Amygdala (tissue), 56 donors: ENCODE measurements at places on chromosomes 2 and 18.

DNA sequence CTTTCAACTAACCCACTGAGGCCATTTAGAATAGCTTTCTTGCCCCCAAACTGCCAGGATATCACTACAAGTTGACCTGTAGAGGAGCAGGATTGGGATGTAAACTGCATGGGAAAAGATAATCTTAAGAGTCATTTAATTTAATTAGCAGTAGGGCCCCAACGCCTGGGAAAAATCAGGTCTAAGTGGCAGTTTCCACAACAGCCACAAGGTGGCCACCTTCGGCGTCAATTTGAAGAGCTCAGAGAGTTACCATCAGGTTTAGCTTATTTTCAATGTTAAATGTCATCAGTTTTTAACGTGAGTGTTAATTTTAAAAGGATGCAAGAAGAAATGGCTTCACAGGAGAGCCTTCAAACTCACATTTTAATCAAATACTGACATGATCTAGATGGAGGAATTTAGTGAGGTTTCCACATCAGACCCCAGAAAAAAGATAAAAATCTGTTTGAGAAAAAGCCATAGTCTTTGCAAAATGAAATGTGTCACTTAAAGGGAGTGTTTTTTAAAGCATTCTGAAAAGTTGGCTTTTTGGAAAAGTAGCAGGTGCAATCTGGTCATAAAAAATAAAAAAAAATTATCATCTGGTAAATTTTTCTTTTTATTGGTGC is 77.3 kb upstream of the UPP2 start:
- peak; percentile 10 for DNase-seq

DNA sequence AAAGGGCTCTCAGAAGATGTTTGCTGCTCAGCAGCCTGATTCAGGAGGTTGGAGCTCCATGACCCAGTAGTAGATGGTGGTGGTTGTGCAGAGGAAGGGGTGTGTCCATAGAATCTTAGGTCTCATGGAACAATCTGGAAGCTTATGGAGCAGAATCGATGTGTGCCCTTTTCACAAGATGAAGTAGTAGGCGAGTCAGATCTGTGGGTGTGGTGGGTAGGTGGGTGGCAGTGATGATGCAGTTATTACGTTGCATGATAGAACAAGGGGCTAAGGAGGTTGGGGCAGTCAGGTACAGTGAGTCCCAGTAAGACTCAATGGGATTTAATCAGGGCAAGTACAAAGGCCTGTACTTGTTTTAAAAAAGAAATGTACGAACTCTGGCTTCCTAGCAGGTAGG is 9.1 kb downstream of the TET3 start:
- no peak for DNase-seq

- no peak for DNase-seq
Observed at GRCh38 chr18:48787203-48788151, 163.3 kb downstream of the SMAD7 start.

DNA sequence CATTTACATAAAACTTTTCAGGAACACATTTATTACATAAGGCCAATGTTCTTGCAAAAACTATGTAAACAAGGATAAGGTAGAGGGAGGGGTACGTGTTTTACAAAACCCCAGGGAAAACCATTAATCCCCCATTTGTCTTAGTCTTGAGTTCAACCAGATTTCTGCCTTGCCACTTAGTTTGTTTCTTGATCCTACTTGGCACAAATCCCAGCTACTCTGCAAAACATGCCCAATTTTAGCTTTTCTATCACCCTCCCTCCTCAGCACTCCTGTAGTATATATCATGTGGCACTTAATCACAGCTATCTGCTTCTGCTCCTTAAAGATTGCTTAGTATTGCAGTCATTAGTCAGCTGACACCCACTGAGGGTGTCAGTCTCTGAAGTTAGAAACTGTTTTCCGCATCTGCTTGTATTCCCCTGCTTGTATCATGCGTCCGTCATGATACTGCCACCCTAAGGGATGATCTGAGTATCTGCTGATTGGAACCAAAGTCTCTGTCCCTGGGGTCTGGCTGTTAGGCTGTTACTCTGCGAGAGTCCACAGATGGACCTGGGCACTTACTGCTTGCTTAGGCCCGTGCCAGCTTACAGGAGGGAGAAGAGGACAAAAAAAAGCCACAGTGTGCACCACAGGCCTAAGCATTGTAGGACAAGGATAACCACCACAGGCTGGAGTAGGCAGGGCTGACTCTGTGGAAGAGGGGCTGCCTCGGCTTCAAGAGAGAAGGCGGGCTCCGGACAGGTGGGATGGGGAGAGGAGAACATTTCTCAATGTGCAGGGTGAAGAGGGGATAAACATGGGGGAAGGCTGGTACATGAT is 82.2 kb downstream of the EPAS1 start:
- no peak for DNase-seq

DNA sequence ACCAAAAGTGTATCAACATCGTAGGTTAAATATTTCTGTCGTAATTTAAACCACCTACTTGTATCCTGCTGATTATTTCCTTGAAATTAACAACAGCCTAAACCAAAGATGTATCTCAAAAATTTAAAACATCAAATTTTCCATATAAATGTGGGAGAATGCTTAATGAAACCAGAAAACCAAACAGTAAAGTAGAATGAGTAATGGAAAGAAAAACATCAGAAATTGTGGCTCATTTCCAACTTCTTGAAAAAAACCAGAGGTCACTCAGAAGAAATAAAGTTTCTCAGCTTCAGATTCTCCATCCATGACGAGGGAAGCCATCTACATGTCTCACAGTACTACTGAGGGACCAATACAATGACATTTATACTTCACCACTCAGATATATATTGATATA is 296.5 kb downstream of the NOL4 start:
- no peak for DNase-seq

- DNase-seq, result no peak
Observed at GRCh38 chr2:148900350-148900837, 25.4 kb downstream of the KIF5C start.

GRCh38 chr2:193867454-193867853 is 1672.7 kb upstream of the TMEFF2 start:
- no peak for DNase-seq

DNA sequence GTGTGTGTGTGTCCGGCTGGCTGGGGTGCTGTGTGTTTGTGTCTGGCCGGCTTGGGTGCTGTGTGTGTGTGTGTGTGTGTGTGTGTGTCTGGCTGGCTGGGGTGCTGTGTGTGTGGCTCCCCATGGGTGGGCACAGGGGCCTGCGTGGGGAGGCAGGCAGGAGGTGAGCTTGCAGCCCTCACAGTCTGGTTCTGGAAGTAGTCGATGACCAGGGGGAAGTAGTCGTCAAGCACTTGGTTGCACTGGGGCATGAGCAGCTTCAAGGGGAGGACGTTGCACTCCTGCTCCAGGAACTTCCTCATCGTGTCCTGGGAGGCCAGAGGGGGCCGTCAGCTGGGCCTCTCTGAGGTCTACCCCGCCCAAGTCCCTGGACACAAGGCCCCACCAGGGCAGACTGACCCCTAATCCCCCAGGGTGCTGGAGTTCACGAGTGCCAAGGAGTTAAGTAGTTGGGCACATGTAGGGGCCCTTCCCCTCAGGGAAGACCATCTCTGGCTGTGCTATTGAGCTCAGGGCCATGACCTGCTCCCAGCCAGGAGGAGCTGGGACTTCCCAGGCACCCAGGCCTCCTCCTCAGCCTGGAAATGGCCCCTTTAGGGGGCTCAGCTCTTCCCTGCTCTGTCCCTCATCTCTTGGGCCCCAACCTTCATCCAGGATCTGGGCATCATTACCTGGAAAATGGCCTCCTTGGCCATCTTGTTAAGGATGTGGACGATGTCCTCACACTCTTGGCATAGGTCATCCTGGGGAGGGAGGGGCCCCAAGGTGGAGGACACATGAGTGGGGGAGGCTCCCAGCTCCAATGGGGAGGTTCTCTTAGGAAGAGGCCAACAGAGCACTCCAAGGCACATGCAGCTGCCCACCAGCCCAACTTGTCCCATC is 1.3 kb downstream of the SFTPB start:
- DNase-seq, result peak; percentile 31

DNA sequence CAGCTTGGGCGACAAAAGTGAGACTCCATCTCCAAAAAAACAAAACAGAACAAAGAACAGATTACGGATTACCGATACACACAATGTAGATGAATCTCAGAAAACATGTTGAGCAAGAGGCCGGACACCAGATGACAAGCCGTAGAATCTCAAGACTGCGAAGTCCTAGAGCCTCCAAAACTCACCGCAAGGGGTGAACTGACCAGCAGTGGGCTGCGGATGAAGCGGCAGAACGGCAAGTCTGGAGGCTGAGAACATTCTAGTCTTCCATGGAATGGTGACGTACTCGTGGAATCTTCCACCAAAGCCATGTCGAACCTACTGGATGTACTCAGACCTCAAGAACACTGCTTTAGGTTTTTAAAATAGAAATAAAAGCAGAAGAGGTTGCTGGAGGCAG is 198.8 kb downstream of the NDUFA10 start:
- no peak for DNase-seq

DNA sequence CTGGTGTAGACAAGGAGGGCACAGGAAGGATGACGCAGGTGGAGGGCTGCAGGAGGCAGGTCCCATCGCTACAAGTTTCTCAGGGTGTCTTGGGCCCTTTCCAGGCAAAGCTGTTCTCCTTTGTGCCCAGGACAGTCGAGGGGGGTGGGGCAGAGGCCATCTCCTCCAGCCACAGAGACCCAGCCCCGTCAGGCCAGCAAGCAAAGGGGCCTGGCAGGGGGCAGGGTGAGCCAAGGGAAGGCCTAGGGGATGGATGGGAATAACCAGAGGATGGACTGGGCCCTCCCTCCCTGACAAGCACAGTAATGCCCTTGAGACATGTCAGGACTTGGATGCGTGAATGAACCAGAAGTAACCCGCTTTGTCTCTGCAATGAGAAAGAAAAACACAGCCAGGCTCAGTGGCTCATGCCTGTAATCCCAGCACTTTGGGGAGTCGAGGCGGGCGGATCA is 6.3 kb downstream of the TCF23 start:
- no peak for DNase-seq
